ENCODE measurements at places on chromosomes 5 and 9.

DNA sequence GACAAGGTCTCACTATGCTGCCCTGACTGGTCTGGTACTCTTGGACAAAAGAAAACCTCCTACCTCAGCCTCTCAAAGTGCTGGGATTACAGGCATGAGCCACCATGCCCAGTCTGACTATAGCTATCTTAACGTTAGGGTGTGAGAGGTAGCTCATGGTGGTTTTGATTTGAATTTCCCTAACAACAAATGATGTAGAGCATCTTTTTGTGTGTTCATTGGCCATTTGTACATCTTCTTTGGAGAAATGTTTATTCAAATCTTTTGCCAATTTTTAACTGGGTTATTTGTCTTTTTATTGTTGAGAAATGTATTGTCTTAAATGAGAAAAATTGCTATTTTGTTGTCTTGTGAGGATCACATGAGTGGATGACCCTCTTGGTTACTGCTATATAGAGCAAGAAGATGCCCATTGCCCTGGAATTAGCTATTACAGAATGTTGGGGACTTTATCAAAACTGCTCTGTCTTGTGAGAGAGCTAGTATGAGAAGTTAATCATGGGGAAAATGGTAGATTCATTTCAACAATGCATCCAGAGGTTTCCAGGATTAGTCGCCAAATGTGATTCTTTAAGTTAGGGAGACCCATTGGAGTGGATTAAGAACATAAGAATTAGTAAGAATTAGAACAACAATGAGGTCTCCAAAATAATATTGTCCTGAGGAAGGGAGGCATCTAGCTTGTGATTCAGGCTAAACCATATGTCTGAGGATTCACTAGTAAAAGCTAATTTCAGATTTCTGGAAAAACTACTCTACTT lies 124.3 kb upstream of the MOCS2 start:
- DNase-seq: no peak

GRCh38 chr9:38091310-38092199 lies 22.5 kb upstream of the SHB start:
- no peak for DNase-seq

DNA sequence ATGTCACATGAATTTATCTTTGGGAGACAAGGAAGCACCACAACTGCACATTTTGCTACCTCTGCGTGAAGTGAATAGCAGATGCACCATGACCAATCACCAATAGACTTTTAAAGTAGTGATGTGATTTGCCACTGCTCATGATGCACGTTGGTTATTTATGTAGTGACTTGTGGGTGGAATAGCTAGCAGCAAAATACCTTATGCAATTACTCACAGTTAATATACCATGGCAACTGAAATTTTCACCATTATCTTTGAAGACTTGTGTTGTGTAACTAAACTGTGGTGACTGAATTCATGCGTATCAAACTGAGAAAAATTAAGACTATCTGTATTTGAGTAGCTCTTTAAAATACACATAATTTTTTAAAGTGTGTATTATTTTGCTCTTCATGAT lies 46.2 kb upstream of the TUSC1 start:
- DNase-seq: no peak

GRCh38 chr9:91930475-91930874 lies 19.6 kb downstream of the ROR2 start:
- no peak for DNase-seq

DNA sequence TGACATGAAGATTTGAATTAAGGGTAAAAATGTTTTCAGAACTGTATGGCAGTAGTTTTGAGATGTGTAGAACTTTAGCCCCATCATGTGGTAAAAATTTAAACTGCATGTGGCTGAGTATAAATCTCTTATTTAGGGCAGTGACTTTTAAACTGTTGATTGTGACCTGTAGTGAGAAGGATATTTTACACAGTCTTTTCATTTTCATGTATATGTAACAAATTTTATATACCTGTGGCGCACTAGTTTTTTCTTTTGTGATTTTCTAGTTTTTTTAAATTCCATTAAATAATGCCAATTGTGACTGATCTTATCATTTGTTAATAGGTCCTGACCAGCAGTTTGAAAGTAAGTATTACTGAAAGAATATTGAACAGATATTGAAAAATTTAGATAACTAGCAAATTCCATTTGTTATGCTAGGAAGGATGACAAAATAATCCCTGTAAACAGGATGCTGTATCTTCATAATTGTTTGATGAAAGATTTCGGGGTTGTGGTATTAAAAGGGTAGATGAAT lies 47.2 kb downstream of the GPBP1 start:
- DNase-seq: peak; percentile 66

DNA sequence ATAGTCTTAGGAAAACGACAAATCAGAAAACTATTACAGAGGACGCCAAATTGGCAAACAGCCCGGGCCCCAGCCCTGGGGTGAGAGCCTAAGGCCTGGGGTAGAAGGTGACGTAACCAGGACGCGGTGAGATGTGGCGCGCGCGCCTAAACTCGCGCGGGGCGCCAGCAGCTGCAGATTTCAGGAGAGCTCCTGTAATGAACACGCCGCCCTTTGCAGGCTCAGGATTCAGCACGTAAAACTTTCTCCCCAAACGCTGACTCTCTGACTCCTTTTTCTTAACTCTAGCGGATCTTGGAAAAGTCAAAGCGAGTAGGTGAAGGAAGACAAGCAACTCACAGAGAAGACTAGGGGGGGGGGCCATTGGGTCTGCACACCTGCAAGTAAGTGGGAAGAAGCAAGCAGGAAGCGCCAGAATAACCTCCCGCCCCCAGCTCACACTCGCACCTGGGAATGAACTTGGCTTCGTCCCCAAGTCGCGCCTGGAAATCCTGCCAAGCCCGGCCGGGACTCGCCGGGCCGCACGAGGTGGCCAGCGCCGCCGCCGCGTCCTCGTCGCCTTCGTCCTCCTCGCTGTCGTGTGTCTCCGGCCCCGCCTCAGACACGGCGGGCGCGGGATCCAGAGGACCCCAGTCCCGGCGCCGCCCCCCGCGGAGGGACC lies 822 bp downstream of the RASEF start:
- peak; percentile 71 for DNase-seq

GRCh38 chr5:141832131-141832530 lies 46.1 kb downstream of the PCDH1 start:
- no peak for DNase-seq

DNA sequence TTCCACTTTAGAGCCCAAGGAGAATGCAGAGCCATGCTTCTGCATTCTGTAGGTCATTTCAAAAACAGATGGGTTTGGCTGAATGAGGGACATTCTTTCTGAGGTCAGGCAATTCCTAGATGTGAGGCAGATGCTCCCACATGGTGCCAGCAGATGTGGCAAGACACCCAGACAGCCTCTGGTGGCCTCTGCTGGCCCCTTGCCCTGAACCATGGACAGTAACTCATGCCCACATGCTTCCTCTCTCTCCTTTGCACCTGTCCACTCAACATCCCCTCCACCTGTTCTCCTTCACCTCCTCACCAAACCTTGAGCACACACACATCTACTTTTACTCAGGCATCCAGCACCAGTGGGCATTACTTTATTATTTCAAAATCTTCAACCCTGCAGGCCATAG lies 252.3 kb downstream of the DNAH5 start:
- no peak for DNase-seq

DNA sequence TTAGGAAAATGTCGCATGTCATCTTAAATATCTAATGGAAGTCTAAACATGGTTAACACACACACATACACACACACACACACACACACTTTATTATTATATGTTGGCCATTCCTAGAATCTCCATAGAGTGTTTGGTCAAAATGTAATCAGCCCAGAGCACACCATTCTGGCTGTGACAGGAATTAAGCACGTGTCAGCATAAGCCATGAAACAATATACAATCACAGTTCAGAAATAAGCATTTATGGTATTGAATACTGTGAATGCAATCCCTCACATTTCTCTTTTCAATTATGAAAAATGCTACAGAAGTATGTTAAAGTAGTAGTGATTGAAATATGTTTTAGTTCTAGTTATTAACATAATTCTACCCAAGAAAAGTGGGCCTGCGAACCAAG lies 611.6 kb downstream of the PRELID2 start:
- no peak for DNase-seq

DNA sequence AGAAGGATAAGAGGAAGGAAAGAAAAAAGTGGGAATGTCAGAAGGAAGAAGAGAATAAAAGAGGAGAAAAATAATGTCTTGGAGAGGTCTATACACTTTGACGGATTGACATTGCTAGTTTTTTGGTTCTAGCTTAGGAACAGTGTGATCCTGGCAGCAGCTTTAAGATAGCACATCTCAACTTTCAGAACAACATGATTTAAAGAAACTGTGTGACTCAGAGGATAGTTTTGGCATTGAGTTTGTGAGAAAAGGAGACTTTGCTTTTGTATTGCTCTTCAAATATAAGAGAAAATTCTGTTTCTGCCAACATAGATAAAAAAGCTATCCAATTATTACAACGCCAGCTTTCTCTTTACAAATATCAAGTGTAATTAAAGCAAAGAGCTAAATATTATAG lies 260.7 kb upstream of the ARRDC3 start:
- DNase-seq: no peak

DNA sequence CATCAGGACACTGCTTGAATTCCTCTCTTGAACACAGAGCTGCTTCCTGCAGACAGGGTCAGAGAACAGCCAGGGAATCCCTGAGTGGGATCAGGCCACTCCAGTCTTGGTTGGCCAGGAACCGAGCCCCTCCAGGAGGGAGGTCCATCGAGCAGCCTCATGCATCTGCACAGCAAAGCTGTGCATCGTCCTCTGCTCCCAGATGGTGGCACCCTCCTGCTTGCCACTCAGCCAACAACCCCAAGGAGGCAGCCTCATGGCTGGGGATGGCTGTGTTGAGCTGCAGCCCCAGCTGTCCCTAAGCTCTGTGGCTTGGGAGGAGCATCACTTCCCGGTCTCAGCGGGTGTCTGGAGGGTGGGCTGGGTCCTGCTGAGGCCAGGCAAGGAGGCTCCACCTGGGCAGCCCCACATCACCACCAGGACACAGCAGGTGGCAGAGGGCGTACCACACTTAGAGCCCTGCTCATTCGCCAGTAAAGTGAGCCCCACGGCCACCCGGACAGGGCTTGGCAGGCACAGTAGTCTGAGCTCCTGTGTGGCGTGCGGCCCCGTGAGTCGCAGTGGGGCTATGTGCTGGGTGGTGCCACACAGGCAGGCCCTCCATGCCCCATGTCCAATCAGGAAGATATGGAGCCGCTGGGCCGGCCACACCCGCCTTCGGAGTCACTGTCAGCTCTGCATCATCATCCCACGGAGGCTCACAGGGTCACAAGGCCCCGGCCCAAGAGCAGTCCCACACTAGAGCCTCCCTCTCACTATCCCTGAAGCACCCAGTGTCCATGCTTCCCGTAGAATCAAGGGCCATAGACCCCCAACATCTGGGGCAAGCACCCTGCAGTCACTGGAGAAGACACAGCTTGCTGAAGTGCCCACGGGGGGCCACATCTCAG lies 11.9 kb downstream of the LPCAT1 start:
- DNase-seq: peak; percentile 75

DNA sequence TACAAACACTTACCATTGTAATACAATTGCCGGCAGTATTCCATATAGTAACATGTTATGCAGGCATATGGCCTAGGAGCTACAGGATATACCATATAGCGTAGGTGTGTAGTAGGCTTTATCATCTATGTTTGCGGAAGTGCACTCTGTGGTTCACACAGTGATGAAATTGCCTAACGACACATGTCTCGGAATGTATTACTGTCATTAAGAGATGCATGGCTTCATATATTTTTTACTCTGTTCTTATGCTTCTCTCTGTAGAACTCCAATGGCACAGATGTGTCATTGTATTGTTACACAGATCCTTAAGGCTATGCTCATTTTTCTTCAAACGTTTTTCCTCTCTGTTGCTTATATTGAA lies 19.2 kb upstream of the ANKRD18A start:
- no peak for DNase-seq

- no peak for DNase-seq
Measured at GRCh38 chr5:45694971-45695803, 993 bp downstream of the HCN1 start.

DNA sequence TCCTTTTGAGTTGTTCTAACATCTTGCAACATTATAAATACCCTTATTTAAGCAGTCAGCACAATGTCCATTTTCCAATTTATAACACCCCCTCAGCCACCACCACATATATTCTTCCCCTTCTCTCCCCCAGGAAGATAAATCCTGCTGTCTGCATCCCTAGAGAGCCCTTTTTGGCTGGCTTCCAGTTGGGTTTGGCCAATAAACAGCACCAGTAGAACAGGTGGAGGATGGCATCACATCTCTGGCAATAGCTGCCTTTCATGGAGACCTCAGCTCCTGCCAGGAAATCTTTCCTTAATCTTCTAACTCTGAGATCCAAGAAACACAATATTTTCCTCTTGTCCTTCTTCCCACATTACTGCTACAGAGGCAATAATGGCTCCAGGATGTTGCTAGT lies 53.7 kb downstream of the TRIM36 start:
- DNase-seq: no peak

- DNase-seq: no peak
Measured at GRCh38 chr5:153148624-153148976, 341.9 kb upstream of the GRIA1 start.

DNA sequence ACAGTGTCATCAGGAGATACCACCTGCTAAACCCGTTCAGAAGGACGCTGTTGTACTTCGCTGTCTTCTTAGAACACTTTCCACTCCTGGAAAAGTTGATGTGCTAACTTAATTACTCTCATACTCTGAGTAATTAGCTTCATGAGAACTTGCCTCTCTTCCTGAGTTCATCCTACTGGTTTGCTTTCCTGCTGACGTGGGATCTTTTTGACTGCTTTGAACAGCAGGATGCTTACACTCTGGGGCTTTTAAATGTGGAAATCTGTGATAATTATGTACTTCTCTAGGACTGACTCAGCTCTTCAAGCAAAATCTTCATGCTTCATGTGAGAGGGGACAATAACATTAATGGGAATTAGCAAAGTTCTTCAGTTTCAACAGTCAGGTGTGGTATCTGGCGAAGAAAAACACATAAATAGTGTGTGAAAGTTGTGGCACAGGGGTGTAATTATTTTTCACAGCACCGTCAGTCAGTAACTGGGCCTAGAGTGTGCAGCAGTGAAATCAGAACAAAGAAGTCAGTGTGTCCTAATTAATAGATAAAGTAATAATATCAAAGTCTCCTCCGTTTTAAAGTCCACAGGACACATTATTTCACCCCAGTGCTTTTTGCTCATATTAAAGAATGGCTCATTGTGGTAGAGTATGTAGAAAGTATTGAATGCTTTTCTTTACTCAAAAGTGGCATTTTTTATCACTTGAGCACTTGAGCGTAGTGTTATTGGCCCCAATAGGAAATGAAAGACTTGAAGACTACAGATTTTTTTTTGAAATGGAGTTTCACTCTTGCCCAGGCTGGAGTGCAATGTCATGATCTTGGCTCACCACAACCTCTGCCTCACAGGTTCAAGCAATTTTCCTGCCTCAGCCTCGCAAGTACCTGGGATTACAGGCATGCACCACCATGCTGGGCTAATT lies 140.9 kb upstream of the DMRT1 start:
- DNase-seq: no peak

- peak; percentile 95 for DNase-seq
Measured at GRCh38 chr5:150036513-150036912, 36.0 kb downstream of the HMGXB3 start.

- peak; percentile 56 for DNase-seq
Measured at GRCh38 chr9:70120834-70121510, 77.3 kb downstream of the MAMDC2 start.

- no peak for DNase-seq
Measured at GRCh38 chr5:71883742-71884103, 164.6 kb downstream of the CARTPT start.
